ENCODE measurements at places on chromosomes 2 and 18.

- no peak for DNase-seq
Observed at GRCh38 chr2:127389778-127390435, 2.1 kb upstream of the MAP3K2 start.

DNA sequence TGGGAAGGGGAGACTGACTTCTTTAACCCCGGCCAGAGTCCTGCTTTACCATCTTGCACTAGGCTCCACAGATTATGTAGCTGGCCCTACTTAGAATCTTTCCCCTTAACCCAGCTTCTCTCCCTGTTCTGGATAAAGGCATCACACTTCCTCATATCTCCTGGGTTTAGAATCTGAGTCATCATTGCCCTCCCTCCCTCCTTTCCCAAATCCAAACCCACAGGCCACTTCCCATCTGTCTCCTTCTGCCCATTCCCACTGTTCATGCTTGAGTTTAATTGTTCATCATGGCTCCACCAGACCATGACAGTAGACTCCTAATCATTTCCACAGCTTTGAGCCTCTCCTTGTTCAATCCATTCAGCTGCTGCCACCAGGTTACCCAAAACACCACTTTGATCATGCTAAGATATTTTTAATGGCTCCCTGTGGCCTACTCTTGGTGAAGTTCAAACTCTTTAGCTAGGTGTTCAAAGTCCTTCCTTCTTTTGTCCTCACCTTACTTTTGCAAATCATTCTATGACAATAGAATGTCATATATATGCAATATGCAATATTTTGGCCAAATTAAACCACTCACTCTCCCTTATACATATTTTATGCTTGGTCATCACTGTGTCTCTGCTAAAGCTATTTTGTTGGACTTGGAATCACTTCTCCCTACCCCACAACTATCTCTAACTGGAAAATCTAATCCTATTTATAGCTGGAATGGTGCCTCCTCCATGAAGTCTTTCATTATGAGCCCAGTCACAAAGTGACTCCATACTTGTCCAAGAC is 5.5 kb downstream of the PDE11A start:
- no peak for DNase-seq

DNA sequence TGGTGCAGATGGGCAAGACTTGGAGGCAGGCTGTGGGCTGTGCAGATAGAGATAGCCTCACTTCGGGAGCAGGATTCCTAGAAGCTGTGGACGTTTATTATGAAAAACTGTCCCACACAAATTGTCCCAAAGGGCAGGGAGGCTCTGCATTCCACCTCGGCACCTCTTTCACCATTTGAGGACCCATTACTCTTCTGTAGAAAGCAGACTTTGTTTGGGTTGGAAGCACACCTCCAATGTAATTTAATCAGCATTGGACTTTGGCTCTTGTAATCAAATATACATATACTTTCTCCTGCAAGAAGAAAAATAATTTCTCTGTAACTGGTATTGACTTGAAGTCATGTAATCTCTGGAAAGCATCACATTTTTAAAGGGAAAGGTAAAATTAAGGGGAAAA is 8.5 kb downstream of the ONECUT2 start:
- DNase-seq = no peak

- DNase-seq = no peak
Observed at GRCh38 chr18:24930971-24931370, 421.0 kb downstream of the ZNF521 start.

DNA sequence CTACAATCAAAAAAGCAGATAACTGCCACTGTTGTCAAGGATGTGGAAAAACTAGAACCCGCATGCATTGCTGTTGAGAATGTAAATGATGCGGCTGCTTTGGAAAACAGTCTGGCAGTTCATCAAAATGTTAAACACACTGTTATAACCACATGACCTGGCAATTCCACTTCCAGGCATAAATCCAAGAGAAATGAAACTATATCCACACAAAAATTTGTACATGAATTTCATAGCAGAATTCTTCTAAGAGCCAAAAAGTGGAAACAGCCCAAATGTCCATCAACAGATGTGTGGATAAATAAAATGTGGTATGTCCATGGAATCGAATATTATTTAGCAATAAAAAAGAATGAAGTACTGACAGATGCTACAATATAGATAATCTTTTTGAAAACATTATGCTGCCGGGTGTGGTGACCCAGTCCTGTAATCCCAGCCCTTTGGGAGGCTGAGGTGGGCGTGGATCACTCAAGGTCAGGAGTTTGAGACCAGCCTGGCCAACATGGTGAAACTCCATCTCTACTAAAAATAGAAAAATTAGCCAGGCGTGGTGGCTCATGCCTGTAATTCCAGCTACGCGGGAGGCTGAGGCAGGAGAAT is 32.0 kb downstream of the ERCC3 start:
- DNase-seq = peak; percentile 60

GRCh38 chr18:23225503-23225902 is 90.2 kb downstream of the CABLES1 start:
- DNase-seq = peak; percentile 95

- no peak for DNase-seq
Observed at GRCh38 chr18:64695851-64696553, 547.1 kb upstream of the LINC00305 start.

GRCh38 chr2:75321599-75321922 is 122.2 kb upstream of the TACR1 start:
- DNase-seq = no peak

- no peak for DNase-seq
Observed at GRCh38 chr2:144521686-144522085, 1.8 kb upstream of the ZEB2 start.

DNA sequence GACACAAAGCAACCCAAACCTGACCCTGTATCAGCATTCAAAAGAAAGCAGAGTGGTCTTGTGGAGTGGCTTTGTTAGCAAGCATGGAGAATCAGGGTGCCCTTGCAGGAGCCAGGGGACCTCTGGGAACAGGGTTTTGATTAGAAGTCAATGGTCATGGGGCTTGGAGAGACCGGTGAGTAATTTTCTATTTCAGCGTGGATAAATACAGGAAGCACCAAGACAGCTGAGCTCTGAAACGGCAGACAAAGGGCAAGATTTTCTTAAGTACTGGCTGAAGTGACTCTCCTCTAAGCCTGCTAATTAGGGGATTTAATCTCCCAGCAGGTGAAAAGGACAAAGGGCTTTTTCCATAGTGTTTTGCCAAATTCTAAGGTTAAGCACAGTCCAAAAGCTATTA is 78.0 kb upstream of the GAREM1 start:
- no peak for DNase-seq

GRCh38 chr2:23385748-23386338 is 864 bp downstream of the KLHL29 start:
- peak; percentile 18 for DNase-seq

- peak; percentile 76 for DNase-seq
Observed at GRCh38 chr2:218876562-218877219, 4.0 kb upstream of the WNT10A start.

- no peak for DNase-seq
Observed at GRCh38 chr2:37663390-37663789, 8.1 kb downstream of the CDC42EP3 start.

- DNase-seq = peak; percentile 55
Observed at GRCh38 chr2:143939626-143940330, 580.1 kb downstream of the ZEB2 start.

DNA sequence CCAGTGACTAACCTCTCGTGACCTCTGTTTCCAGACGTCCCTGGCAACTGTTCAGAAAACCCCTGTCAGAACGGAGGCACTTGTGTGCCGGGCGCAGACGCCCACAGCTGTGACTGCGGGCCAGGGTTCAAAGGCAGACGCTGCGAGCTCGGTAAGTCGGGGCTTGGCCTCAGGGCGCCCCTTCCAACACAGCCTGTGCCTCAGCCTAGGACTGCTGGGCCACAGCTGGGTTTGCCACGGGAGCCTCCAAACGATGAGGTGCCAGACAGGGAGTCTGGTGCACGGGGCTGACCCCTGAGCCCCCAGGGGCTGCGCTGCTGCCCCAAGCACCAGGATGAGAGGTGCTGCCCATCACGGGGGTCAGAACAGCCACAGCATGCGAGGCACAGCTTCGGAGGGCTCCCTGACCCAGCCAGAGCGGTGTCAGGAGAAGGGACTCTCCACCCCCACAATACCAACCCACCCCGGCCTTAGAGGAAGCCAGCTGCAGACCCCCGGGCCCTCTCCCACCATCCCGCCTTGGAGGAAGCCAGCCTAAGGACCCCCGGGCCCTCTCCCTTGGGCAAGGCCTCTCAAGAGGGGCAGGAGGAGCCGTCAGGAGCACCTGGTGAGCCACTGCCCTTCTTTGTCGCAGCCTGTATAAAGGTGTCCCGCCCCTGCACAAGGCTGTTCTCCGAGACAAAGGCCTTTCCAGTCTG is 20.3 kb downstream of the MTERF4 start:
- DNase-seq = no peak

- peak; percentile 32 for DNase-seq
Observed at GRCh38 chr2:26412091-26412673, 10.5 kb downstream of the DRC1 start.

GRCh38 chr2:226080334-226080733 is 680.8 kb downstream of the NYAP2 start:
- peak; percentile 76 for DNase-seq

GRCh38 chr18:33291539-33291938 is 149.0 kb downstream of the CCDC178 start:
- no peak for DNase-seq

DNA sequence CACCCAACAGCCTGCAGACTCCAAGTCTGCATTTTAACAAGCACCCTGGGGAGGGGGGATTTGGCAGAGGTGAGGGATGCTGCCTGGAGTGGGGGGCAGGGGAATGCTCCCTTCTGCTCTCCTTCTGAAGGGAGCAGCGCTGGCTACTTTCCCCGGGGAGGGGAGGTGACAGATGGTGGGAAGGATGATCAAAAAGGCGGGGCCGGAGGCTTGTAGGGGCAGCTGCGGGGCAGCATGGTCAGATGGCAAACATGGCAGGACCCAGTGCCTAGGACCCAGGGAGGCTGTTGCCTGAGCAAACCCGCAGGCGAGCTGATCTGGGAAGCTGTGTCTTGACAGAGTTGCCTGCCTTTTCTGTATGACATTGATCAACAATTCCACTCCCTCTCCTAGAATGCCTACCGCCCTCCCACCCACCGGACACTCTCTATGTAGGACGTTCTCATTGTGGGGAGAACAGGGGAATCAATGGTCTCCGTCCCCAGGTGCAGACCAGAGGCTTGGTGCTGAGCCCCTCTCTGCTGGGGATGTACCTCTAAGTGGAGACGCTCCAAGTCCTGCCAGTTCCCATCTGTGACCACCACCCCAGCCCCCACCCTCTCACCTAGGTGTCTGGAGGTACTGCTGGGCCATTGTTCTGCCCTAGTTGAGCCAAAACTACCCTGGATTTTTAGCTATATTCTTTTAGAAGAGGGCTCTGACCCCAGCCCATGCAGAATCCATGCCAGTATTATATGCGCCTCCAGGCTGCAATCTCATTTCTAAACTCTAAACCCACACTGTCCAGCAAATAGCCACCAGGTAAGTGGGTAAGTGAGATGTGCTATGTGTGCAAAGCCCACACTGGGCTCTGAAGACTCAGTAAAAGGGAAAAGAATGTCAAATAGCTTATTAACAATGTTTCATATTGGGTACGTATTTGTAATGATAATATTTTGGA is 89.7 kb upstream of the SEC11C start:
- no peak for DNase-seq

DNA sequence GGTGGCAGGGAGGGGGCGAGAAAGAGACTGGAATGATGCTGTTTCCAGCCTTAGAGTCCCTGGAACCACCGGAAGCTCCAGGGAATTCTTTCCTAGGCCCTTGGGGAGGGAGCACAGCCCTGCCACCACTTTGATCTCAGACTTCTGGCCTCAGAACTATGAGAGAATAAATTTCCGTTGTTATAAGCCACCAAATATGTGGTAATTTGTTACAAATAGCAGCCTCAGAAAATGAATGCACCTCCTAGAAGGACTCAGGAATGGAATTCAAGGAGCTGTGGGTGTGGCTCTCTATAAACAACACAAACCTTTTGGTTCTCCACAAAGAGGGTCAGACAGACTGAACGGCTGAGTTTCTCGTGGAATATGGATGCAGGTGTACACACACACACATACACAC is 144.5 kb downstream of the ACKR3 start:
- no peak for DNase-seq

DNA sequence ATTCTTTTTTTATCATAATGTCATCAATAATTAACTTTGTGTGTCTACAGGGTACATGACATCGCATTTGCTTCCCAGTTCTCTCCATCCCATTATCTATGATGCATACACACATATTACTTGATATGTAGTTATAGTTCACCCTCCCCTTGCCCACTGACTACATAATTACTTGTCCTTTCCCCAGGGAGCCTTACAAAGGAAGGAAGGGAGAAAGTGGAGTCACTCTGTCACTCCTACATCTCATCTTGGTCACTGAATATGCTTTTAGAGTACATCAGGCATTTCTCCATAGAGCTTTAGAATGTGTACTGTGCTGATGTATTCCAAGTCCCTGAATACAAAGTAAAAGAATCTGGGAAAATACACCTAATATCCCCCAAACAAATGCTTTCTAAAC is 6.0 kb upstream of the DTNA start:
- DNase-seq = no peak

DNA sequence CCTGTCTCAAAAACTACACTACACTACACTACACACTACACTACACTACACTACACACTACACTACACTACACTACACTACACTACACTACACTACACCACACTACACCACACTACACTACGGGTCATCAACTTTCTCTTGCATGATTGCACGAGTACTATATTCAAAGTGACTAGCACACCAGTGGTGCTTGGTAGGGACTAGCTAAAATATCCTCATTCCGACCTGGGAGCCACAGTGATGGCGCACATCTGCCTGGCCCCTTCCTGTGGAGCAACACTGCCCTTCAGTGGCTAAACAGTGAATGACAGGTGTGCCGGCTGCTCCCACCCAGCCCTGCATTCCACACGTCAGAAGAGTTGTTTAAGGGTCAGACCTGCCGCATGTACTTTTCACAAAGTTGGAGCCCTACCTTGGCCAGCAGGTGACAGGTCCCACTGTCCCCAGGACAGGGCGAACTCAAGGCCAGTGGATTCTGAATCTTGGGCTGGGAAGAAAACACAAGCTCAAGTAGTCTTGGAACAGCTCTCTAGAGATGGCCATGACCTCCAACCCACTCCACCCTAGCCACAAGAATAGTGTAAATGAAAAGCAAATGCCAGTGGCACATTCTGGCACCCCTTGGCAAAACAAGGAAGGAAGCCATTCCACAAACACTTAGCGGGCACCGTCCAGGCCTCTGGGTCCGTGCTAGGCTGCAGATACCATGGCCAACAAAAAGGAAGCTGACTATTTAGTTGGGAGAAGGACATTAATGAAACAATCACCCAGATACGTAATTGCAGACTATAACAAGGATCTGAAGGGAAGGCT is 79.7 kb upstream of the MSH2 start:
- peak; percentile 81 for DNase-seq
